ENCODE measurements at places on chromosomes 3 and 15.

GRCh38 chr15:70806992-70807712 lies 43.8 kb upstream of the UACA start:
- DNase-seq: peak; percentile 45
- H3K4me3 ChIP-seq: no peak overlapping the region
- H3K27me3 ChIP-seq: no peaks in the 10 kb centered on the region
- H3K36me3 ChIP-seq: no peaks in the 10 kb centered on the region
- no peak overlapping the region for H3K27ac ChIP-seq

- no peak for DNase-seq
- H3K27me3 ChIP-seq: no peaks in the 10 kb centered on the region
- no peak overlapping the region for H3K27ac ChIP-seq
- no peak overlapping the region for H3K4me3 ChIP-seq
Observed at GRCh38 chr3:94811836-94812235, 749.0 kb downstream of the NSUN3 start.

DNA sequence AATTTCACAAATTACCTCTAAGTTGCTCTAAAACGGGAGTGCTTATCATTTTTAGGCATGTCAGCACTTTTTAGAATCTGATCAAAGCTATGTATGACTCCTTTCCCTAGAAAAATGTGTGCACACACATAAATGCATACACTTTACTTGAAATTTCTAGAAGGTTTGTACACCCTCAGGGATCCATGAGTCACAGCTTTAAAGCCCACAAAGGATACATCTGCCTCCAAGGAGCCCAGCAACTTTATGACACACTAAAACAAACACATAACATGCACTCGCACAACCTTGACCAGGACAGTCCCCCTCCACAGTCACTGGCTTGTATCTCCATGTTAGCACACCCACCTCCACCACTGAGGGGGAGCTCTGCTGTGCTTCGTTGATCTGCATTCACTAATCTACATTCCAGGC lies 722.0 kb upstream of the CFAP20DC start:
- H3K27me3 ChIP-seq: no peaks in the 10 kb centered on the region
- no peak overlapping the region for H3K27ac ChIP-seq
- peaks cover 4% of the 10 kb centered on the region for H3K4me1 ChIP-seq

DNA sequence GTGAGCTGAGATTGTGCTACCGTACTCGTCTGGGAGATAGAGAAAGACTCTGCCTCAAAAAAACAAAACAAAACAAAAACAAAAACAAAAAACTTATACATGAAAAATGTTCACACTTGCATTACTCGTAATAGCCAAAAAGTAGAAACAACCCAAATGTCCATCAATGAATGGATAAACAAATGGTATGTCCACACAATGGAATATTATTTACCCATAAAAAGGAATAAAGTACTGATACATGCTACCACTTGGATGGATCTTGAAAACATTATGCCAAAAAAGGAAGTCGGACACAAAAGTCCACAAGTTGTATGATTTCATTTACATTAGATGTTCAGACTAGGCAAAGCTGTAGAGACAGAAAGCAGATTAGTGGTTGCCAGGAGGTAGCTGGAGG lies 26.7 kb downstream of the PCYT1A start:
- no peaks in the 10 kb centered on the region for H3K4me1 ChIP-seq
- no peak overlapping the region for H3K27ac ChIP-seq
- no peaks in the 10 kb centered on the region for H3K27me3 ChIP-seq
- peaks cover 2% of the 10 kb centered on the region for H3K36me3 ChIP-seq
- DNase-seq: no peak

GRCh38 chr3:108008106-108008505 lies 82.7 kb downstream of the CD47 start:
- H3K4me1 ChIP-seq: peaks cover 29% of the 10 kb centered on the region
- no peaks in the 10 kb centered on the region for H3K36me3 ChIP-seq

DNA sequence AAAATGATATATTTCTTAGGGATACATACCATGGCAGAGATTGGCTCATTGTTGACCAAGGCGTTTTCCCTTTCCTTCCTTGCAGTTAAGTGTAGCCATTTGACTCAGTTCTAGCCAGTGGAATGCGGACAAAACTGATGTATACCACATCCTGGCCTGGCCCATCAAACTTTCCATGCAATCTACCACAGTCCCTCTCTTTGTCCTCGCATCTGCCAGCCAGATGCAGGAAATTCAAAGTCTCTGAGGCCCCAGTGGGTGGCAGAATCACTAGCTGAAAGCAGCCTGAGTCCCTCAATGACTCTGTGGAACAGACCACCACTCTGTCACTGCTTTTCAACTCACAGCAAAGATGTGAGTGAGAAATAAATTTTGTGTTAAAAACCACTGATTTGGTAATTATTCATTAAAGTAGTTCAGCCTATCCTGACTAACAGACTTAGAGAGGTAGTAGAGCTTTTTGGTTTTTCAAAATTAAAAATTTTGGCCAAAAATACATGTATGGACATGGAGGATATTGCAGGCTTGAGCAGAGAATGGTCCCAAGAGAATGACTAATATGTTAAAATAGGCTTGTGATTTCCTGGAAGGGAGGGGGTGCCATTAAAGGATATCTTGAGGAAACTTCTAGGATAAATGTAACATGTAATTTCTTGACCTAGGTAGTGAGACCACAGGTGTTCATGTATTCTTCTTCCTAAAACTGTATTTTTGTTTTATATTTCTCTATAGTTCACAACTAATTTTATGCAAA lies 10.9 kb downstream of the LRRFIP2 start:
- H3K4me1 ChIP-seq: peaks cover 18% of the 10 kb centered on the region
- H3K36me3 ChIP-seq: peaks cover 3% of the 10 kb centered on the region
- no peak overlapping the region for H3K4me3 ChIP-seq
- no peaks in the 10 kb centered on the region for H3K27me3 ChIP-seq
- no peak for DNase-seq
- H3K27ac ChIP-seq: peak overlapping the region; percentile 20

DNA sequence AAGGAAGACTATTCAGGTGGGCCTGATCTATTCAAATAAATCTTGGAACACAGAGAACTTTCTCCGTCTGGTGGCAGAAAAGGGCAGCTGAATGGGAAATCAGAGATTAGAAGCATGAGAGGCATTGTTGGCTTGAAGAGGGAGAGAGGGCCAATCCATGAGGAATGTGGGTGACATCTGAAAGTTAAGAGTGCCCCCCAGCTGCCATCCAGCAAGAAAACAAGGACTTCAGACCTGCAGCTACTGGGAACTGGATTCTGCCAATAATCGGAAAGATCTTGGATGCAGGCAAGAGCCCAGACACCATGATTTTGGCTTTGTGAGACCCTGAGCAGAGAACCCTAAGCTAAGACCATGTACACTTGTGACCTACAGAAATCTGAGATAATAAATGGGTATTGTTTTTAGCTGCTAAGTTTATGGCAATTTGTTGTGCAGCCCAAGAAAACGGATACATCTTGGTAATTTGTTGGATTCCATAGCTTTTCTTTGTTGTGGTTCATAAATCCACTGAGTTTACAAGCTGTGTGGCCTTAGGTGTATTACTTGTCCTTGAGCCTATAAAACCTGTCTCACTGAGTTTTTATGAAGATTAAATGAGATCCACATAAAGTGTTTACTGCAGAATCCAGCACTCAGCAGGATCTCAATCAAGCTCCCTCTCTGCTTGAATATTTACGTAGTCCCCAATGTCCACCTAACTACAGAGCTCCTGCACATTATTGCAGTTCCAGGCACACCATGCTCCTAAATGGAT lies 82.1 kb upstream of the PRTG start:
- H3K4me3 ChIP-seq: no peak overlapping the region
- H3K27ac ChIP-seq: no peak overlapping the region
- DNase-seq: no peak
- no peaks in the 10 kb centered on the region for H3K36me3 ChIP-seq
- peaks cover 6% of the 10 kb centered on the region for H3K4me1 ChIP-seq
- H3K27me3 ChIP-seq: no peaks in the 10 kb centered on the region

- H3K27ac ChIP-seq: no peak overlapping the region
- H3K4me1 ChIP-seq: peaks cover 4% of the 10 kb centered on the region
- no peak for DNase-seq
- peaks cover 54% of the 10 kb centered on the region for H3K27me3 ChIP-seq
Observed at GRCh38 chr15:95302809-95303208, 1027.7 kb upstream of the NR2F2 start.

- H3K27me3 ChIP-seq: no peaks in the 10 kb centered on the region
- no peak overlapping the region for H3K27ac ChIP-seq
- no peak for DNase-seq
- no peaks in the 10 kb centered on the region for H3K4me1 ChIP-seq
- H3K4me3 ChIP-seq: no peak overlapping the region
- H3K36me3 ChIP-seq: no peaks in the 10 kb centered on the region
Observed at GRCh38 chr3:77081240-77081661, 41.4 kb downstream of the ROBO2 start.

DNA sequence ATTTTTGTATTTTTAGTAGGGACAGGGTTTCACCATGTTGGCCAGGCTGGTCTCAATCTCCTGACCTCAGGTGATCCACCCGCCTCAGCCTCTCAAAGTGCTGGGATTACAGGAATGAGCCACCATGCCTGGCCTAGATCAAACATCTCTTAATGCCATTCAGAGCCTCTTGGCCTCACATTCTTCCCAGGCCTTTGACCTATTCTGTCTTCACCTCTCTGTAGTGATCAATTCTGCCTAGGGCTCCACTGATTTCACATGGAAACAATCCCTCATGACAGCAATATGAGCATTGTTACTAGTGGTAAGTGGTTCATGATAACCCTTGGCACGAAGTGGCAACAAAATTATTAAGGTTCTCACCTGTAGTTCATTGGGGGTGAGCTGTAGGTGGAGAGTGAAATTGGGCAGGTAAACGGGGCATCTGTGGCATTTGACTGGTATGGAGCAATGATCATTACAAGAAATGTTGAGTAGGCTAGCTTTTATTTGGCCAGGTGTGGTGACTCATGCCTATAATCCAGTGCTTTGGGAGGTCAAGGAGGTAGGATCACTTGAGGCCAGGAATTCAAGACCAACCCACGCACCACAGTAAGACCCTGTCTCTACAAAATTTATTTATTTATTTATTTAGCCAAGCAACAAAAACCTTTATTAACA lies 4.8 kb upstream of the ARPIN start:
- H3K4me1 ChIP-seq: peaks cover 6% of the 10 kb centered on the region
- H3K27me3 ChIP-seq: peaks cover 2% of the 10 kb centered on the region
- no peak for DNase-seq
- no peak overlapping the region for H3K4me3 ChIP-seq

GRCh38 chr3:99232696-99233095 lies 331.2 kb upstream of the DCBLD2 start:
- no peak overlapping the region for H3K27ac ChIP-seq
- H3K4me1 ChIP-seq: no peaks in the 10 kb centered on the region
- no peaks in the 10 kb centered on the region for H3K36me3 ChIP-seq
- H3K4me3 ChIP-seq: no peak overlapping the region
- DNase-seq: no peak

DNA sequence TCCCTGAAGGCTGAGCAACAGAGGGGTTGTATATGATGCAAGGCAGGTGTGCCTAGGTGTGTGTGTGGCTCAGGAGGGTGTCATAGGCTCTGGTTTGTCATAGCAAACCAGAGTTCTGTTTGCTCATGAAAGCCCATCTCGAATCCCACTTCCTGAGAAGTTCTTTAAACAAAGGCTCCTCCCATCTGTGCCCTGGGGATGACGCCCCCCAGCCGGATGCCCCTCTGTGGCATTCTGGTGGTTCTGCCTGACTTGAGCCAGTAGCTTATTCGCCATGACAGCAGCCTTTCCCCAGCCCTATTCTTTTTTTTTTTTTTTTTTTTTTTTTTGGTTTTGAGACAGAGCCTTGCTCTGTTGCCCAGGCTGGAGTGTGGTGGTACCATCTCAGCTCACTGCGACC lies 45.4 kb downstream of the PDIA5 start:
- DNase-seq: no peak
- H3K27ac ChIP-seq: no peak overlapping the region
- H3K36me3 ChIP-seq: peaks cover 9% of the 10 kb centered on the region
- no peak overlapping the region for H3K4me3 ChIP-seq

DNA sequence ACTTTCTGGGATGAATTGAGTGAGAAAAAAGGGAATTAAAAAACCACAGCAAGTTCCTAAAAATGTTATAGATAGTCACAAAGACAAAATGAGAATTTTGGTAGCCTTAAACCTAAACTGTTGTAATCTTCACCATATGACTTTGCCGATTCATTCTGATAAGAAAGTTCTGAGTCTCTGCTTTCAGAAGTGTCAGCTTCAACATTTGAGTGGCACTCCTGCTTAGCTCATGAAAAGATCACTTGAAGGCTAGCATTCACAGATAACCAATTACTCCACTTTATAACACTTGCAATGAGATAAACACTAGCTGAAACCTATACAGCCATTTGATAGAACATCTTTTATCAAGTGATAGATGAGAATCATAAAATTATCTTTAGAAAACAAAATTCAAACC lies 288.1 kb upstream of the POU1F1 start:
- DNase-seq: no peak
- H3K4me1 ChIP-seq: no peaks in the 10 kb centered on the region
- no peak overlapping the region for H3K4me3 ChIP-seq
- no peaks in the 10 kb centered on the region for H3K27me3 ChIP-seq
- H3K27ac ChIP-seq: no peak overlapping the region

GRCh38 chr3:190378240-190378891 lies 9.6 kb upstream of the CLDN16 start:
- H3K4me1 ChIP-seq: no peaks in the 10 kb centered on the region
- no peak overlapping the region for H3K27ac ChIP-seq
- peaks cover 3% of the 10 kb centered on the region for H3K27me3 ChIP-seq

GRCh38 chr15:100200287-100200880 lies 141.4 kb downstream of the ADAMTS17 start:
- no peaks in the 10 kb centered on the region for H3K4me1 ChIP-seq
- no peak overlapping the region for H3K27ac ChIP-seq
- no peaks in the 10 kb centered on the region for H3K27me3 ChIP-seq
- no peaks in the 10 kb centered on the region for H3K36me3 ChIP-seq
- no peak for DNase-seq

DNA sequence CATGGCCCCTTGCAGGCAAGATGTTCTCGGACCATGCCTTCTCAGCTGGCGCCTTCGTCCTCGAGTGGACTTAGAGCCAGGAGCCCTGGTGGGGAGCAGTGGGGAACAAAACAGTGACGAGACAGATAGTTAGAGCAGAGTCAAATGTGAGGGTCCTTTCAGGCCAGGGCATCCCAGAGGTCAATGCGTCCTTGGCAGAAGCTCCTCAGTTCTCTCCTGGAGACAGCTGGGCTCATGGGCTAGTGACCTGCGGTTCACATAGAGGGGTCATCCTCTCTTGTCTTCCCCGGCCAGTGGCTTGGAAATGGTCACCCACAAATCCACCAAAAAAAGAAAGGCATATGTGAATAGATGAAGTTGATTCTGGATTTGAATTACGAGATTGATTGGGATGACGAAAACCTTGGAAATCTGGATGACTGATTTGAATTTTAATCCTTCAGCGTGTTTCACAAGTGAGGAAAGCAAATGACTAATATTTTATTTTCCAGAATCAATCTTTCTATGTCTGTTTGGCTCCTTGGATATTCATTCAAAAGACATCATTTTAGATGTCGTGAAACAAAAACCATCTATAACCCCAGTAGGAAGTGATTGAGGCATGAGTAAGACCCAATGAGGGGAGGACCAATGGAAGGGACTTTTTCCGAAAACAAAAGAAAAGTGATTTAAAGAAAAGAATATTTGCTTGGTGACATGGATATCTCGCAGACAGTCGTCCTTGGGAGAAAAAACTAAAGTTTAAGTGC lies 84.5 kb downstream of the ASB7 start:
- no peak overlapping the region for H3K27ac ChIP-seq
- H3K4me1 ChIP-seq: no peaks in the 10 kb centered on the region
- H3K27me3 ChIP-seq: peaks cover 3% of the 10 kb centered on the region
- H3K4me3 ChIP-seq: no peak overlapping the region
- H3K36me3 ChIP-seq: no peaks in the 10 kb centered on the region

Data from common myeloid progenitor, CD34-positive (primary cell).